ENCODE measurements at places on chromosomes 2 and 18.

DNA sequence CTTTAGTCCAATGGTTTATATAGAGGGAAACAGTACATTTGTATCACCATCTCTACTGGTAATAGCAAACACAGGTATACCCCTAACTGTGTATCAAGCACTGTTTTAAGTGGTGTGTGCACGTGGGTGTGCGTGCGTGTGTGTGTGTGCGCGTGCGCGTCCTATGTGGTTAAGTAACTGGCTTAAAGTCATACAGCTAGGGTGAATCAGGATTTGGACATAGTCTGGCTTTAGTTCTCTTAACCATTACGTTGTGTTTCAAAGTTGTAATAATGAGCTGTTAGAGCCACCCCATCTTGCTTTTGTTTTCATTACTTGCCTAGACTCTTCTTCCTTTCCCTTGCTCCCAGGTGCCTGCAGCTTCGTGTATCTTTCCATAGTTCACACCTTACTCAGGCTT lies 2.1 kb downstream of the HADHB start:
- no peak for DNase-seq

DNA sequence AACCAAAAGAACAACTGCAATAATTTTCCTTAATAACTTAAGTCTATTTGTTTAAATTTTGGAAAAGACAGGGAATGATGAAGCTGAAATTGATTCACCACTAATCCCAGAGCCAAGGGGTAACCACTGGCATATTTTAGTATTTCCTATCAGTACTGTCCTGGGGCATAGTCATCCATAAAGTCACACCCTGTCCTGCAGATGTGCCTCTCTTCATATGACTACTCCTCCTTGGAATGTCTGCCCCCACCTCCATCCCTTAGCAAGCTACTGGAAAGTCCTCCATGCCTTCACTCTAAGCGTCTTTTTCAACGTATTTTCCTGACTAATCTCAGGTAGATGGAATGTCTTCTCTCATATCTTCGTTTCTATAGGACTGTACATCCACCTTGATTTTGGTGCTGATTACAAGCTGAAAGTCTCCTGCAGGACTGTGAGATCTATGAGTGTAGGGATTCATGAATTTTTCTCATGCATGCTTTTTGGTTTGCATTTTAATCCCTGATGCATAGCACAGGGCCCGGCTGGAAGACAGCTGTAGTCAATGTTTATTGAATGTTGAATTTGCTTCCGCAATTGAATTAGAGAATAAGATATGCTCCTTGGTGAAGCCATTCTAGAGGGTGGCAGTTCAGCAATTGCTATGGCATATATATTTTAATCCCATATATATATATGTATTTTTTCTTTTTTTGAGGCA lies 85.6 kb downstream of the MOGAT1 start:
- DNase-seq, result no peak

DNA sequence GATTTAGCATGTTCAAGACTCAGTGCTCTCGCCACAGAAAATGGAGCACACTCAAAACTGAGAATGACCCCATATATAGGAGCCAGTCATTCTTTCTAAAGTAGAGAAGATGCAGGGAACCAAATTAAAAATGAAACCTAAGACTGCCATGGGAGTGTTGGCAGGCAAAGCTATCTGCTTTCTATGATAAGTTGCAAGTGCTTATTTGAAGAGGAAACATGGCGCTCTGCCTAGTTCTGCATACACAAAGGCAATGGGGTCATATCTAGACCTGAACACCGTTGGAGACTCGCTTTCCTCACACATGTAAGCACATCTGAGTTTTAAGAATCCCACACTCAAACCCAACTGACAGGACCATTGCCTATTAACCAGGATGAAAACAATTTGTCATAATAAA lies 292.5 kb downstream of the ALK start:
- DNase-seq, result no peak

DNA sequence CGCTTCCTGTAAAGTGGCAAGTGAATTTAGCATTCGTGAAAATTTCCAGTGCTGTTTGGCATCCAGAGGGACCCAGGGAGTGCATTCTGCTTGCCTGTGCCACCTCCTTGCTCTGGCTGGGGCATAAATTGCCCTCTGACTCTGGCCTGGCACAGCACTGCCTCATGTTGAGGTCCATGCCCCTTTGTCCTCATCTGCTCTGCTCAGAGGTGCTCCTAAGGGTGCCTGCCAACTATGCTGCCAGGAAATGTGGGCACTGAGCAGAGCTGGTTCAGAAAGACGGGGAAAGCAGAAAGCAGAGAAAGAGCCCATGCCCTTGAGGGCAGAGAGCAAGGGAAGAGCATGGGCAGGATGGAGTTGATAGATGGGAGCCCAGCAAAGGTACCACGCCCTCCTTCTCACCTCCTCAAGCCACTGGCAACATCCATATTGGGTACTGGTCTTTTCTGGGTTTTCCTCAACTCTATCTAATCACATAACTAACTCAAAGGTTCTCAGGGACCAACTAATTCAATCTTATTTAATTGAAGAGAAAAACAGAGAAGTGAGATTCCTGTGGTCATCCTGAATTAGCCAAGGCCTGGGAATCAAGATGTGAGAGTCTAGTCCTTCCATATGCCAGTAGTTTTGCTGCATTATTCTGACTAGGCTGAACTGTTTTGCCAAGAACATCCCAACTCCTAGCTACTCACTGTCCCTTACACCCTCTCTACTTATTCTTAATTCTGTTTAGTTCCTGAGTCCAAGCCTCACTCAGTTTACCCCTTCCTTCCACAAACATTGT lies 441.5 kb upstream of the TNP1 start:
- DNase-seq, result no peak

Measured in activated naive CD8-positive, alpha-beta T cell treated with anti-CD3 and anti-CD28 coated beads, Interleukin-2, amount 50 U/mL, for 16 hours (primary cell).